ENCODE measurements at places on chromosomes 2 and 18. TPM values are rescaled to one million over a fixed set of nuclear protein-coding genes. Genes with fewer than 3 reads are reported as not detected.

AMER3 gene
- not detected for polyA plus RNA-seq

POTEI gene
- polyA plus RNA-seq, result not detected

DNA sequence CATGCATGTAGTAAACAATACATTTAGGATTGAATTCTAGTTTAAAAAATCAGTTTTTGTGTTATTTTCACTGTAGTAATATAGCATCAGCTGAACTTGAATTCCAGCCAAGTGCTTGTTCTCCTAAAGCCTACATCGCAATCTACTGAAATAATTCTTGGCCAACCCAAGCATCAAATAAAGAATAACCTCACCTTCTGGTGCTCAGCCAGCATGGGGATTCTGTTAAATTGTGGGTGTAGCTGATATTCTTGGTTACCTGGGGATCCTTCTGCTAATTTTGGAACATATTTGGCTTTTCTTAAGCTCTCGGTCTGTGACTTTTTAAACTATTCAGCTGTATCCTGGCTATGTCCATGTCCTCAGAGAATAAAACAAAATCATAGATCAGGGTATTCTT, 248.8 kb downstream of the NRXN1 start:
- DNase-seq, result no peak

- DNase-seq, result no peak
These were observed 762 bp upstream of the SPOPL start for GRCh38 chr2:138500592-138501424.

RGPD8 gene
- 1.2 TPM for polyA plus RNA-seq

SALL3 gene
- 0.15 TPM for polyA plus RNA-seq

OTOF gene
- polyA plus RNA-seq, result not detected

ATOH8 gene
- 45.9 TPM for polyA plus RNA-seq

DNA sequence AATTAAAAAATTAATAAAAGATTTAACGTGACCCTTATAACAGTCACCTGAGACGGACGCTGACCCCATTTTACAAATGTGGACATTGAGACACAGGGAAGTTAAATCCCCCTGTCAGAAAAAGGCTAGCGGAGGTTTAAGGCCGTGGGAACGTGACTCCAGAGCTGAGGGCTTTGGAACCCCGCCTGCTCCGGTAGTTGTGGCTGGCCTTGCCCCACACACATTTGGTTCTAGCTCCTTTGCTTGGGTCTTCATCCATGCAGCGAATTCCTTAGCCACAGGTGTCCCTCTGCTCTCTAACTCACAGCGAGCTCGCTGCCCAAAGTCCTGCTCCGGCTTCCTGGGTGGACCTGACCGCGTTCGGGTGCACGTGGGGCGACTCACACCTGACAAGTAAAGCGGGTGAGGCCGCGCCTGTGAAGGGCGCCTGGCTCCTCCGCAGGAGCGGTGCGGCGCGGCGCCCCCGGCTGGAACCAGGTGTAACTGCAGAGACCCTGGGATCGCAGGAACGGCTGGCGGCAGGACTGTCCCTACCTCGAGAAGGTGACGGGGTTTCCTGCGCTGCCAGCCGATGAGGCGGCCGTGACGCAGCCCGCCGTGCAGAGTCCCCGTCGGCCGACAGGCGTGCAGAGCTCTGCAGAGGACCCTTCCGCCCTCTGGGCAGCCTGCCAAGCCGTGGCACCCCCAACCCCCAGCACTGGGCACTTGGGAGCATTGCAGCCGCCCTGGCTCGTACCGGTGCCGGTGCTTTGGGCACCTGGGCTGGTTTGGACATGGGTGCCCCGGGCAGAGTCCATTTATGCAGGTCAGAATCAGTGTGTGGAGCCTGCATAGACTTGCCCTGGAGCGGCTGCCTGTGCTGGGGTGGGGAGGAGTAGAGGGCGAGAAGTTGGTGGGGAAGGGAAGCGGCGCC, 2.4 kb upstream of the PROC start:
- DNase-seq, result peak; percentile 30

GRCh38 chr2:218069606-218070300, 700 bp downstream of the RUFY4 start:
- no peak for DNase-seq

GRCh38 chr2:215105607-215106354, 32.6 kb downstream of the ABCA12 start:
- DNase-seq, result no peak

DNA sequence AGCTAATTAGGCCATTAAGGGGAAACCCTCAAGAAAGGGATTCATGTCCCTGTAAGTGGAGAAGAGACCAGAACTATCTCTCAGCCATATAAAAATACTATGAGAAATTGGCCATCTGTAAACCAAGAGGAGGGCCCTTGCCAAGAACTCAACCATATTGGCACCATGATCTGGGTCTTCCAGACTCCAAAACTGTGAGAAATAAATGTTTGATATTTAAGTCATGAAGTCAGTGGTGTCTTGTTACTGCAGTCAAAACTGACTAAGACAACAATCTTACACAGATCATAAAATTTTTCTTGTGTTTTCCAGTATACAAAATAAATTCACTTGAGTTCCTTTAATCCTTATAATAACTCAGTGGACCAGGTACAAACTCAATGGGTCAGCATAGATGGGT, 589.8 kb upstream of the CDH2 start:
- DNase-seq, result no peak

DNA sequence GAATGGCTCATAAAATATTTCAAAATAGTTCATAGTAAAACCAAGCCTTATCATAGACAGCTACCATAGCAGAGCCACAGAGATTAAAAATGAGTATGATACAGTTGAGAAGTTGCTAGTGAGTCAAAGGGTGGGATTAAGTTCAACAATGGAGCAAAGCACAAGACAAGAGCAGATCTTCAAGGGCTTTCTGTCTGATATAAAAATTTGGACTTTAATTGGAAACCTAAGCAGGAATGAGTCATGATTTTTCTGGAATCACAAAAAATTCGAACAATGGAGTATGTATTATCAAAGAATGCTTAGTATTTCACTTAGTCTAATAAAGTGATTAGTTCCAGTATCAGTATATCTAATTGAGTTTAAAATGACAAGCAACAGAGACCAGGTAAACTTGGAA, 487.3 kb upstream of the NETO1 start:
- no peak for DNase-seq

DNA sequence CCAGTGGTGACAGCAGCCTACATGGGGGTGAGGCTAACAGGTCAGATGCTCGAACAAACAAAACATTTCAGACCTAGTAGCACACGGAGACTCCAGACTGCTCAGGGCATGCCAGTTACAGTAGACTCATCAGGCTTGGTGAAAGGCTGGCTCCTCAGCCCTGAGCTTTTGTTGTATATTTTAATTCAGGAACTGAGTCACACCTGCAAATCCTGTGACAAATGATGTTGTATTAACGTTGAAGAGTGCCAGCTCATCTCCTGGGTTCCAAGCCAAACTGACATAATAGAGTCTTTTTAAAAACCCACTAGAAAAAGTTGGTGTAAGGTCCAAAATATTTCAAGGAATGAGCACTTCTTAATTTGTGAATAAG, 65.3 kb downstream of the C1D start:
- no peak for DNase-seq

- DNase-seq, result no peak
These were observed 187.1 kb downstream of the GULP1 start for GRCh38 chr2:188478724-188479123.

GRCh38 chr18:31498574-31499524, 872 bp downstream of the DSG2 start:
- DNase-seq, result no peak

- DNase-seq, result peak; percentile 49
These were observed 155.5 kb downstream of the ZFP36L2 start for GRCh38 chr2:43070676-43071502.
